Activated naive CD8-positive, alpha-beta T cell treated with anti-CD3 and anti-CD28 coated beads, Interleukin-2, amount 50 U/mL, for 16 hours (primary cell): ENCODE measurements at places on chromosomes 5 and 9.

DNA sequence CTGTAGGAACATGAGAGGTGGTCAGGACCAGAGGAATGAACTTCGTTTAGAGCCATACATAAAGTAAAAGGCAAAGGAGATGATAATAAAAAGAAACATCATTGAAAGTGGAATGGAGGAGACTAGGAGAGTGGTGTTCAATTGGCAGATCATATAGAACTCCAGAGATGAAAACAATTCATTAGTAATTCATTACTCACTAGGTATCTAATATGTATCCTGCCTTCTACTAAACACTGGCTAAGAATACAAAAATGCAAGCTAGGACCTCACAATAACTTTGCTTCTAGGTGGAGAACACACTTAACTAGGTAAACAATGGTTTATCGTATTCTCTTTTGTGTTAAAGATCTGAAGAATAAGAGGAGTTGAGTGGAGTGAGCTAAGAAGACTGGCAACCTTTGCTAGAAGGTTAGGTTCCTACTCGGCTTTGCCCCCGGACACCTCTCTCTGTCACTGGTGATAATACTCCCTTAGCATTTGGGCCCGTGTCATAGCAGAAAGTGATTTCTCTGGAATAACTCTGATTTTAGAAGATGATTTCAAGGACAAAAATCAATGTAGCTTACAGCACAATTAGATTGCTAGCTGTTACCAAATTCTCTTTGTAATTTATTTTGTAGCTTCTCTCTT, 88.6 kb upstream of the IFNE start:
- no peak for DNase-seq

DNA sequence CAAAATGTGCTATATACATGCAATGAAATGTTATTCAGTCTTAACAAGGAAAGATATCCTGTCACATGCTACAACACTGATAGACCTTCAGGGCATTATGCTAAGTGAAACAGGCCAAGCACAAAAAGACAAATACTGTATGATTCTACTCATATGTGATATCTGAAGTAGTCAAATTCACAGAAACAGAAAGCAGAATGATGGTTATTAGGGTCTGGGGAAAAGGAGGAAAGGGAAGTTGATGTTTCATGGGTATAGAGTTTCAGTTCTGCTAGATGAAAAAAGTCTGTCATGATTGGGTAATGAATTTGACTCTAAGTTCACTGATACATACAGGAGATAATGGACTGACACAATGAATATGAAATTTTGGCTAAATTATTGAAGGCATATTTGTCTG, 11.2 kb upstream of the RIC1 start:
- no peak for DNase-seq

GRCh38 chr5:84382363-84383295, 2.1 kb downstream of the EDIL3 start:
- no peak for DNase-seq

DNA sequence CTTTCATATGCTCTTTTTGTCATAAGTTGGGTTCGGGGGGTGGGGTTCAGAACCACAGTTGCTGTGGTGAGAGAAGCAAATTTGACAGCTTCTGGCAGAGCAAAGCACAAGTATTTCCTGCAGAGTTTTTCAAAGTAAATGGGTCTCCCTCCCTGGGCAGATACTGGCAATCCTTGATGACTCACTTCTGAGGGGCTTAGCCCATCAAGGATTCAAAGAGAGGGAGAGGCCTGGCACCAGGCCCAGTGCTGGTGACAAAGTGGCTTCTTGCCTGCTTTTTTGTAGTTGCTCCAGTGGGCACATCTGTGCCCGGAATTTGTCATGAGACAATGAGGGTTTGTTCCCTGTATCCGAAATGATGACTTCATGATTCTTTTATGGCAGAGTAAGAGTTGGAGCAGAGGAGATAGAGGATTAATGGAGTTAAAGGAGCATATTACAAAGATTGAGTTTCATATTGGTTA, 46.6 kb upstream of the TNC start:
- DNase-seq: no peak

GRCh38 chr9:7166074-7166473, 408.3 kb downstream of the KDM4C start:
- no peak for DNase-seq

DNA sequence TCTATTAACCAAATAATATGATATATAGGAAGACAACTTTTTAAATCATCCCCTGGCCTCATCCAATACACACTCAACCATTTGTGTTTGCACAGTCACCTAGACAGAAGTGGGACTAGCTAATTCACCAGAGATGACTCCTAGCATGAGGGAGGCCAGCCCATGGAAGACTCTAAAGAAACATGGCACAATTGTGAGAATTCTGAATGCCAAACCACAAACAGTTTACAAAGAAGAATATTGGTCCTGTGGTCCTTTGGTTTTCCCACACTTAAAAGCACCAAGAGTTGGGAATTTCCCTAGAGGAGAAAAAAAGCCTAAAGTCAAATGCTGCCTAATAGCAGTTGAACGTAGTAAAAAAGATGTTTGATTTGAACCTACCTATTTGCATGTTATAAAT, 609.9 kb downstream of the ACTL7B start:
- DNase-seq: no peak

DNA sequence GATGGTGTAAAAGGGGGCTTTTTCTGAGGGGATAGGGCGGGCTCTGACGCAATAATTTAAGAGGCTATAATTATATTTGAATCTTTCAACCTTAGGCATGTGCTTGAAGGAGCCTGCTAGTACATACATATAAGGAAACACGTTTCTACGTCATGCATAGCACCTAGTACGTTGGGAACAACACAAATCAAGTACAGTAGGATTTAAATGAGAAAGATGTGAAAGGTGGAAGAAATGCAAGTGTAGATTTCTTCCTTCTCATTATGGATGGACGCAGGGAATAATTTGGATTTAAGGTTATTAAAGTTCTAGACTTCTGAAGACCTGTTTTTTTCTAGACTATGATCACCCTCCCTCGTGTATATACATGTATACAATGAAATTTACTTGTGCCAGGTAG, 927 bp upstream of the CDO1 start:
- DNase-seq: no peak
